Esophagus squamous epithelium (tissue), 5 donors: ENCODE measurements at places on chromosomes 6 and 20.

GRCh38 chr20:16201191-16201590, 372.1 kb downstream of the KIF16B start:
- no peak for DNase-seq

DNA sequence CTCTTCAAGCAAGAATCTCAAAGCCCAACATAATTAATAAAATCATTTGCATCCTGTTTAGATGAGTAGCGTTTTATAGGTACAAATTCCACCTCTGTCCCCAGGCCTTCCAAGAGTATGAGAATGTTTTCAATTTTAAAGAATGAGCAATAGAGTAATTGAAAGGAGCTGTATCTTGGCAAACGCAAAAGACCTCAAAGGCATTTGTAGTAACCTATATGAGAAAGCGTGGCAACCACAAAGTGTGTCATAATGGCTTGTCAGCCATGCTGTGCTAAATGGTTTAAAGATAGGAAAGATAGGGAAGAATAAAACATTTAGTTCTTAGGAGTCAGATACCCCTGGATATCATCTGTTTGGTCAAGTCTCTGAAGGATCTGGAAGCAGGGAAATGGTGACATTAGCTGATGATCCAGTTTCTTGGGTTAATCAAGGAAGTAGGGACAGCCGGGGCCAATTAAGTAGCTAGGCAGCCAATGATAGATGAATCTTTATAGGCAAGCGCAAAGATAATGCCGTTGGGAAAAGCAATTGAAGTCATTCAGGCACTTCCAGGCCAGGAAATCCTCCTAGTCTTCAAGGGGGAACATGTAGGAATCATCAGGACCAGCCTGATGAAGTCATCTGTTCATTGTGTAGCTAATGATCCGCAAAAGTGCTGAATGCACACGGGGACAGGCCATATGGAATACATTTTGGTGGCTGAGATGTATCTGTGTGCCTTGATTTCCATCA, 71.5 kb upstream of the ISM1 start:
- no peak for DNase-seq

- no peak for DNase-seq
Measured at GRCh38 chr6:73418081-73418741, 23.6 kb downstream of the DDX43 start.

DNA sequence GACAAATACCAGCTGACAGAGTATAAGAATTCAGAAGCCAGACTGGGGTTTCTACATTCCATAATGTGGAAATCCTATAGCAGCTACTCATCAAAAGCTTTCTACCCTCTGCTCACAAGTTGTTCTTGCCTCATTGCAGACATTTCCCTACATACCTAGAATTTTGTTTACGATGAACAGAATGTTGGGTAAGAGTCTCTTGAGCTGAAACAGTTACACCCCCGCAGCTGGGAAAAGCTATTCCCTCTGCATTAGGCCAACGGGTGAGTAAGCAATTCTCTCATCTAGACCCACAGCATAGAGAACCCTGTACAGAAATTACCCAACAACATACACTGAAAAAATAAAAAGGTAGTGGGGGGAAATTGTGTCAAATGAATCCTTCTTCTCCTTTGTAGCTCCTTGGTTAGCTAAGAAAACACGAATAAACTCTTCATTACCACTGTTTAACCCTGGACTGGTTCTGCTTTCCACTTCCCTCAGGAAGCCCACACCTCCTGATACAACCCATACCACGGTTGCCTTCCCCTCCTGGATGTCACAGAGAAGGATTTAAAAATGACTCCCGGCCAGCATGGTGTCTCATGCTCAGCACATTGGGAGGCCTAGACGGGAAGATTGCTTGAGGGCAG, 215.0 kb upstream of the SHLD1 start:
- no peak for DNase-seq

- no peak for DNase-seq
Measured at GRCh38 chr6:149026530-149026942, 279.7 kb downstream of the UST start.

DNA sequence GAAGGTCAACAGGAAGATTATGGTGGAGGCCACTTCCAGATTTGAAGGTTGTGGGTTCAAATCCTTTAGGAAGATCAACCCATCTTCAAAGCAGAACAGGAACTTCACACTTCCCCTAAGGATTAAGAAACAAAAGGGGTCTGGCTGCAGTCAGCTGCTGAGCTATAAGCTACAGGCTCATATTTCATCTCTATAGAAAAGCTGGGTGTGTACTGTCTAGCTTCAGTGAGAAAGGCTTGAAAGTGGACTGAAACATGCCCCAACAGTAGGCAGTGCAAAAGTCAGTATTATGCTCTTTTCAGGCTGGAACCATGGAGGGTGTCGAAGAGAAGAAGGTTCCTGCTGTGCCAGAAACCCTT, 60.1 kb upstream of the SPDEF start:
- DNase-seq: no peak
